ENCODE measurements at places on chromosomes 1 and 21.

GRCh38 chr1:232969799-232970198 is 19.4 kb downstream of the NTPCR start:
- no peak for DNase-seq
- peak overlapping the region; percentile 81 for H3K27ac ChIP-seq
- H3K27me3 ChIP-seq, result no peaks in the 10 kb centered on the region
- peaks cover 15% of the 10 kb centered on the region for H3K4me1 ChIP-seq
- H3K4me3 ChIP-seq, result no peak overlapping the region

- H3K36me3 ChIP-seq, result no peaks in the 10 kb centered on the region
- H3K4me1 ChIP-seq, result no peaks in the 10 kb centered on the region
These were observed 196.0 kb downstream of the FMN2 start for GRCh38 chr1:240287722-240288121.

DNA sequence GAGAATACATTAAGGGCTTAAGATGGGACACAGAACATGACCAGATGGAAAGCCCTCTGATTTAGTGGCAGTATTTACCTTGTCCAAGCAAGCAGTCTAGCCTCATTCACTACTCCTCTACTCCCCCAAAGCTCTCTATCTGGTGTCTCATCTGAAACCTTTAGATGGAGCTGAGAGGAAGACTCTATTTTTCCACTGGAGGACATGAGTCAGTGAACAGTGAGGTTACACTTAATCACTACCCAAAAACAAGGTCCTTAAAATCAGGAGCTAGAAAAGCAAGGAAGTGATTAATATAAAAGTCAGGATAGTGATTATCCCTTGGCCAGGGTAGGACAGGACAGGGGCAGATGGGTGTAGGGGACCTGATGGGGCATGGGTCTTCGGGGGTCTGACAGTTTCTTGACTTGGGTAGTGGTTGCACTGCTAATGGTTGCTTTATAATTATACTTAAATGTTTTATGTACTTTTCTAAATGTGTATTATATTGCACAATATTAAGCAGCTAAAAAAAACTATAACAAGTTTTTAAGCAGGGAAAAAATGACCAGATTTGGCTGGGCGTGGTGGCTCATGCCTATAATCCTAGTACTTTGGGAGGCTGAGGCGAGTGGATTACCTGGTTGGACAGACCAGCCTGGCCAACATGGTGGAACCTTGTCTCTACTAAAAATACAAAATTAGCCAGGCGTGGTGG is 3.0 kb downstream of the PTPN22 start:
- H3K27ac ChIP-seq, result no peak overlapping the region
- peaks cover 5% of the 10 kb centered on the region for H3K27me3 ChIP-seq
- H3K4me3 ChIP-seq, result no peak overlapping the region
- H3K36me3 ChIP-seq, result no peaks in the 10 kb centered on the region
- peaks cover 14% of the 10 kb centered on the region for H3K4me1 ChIP-seq
- no peak for DNase-seq

- DNase-seq, result no peak
- H3K36me3 ChIP-seq, result peaks cover 5% of the 10 kb centered on the region
- H3K4me3 ChIP-seq, result no peak overlapping the region
- H3K27me3 ChIP-seq, result peaks cover 4% of the 10 kb centered on the region
- no peak overlapping the region for H3K27ac ChIP-seq
These were observed 488.5 kb upstream of the RUNX1 start for GRCh38 chr21:35537604-35538003.

GRCh38 chr1:159804924-159805323 is 2.8 kb downstream of the FCRL6 start:
- no peak overlapping the region for H3K4me3 ChIP-seq
- H3K27ac ChIP-seq, result no peak overlapping the region
- DNase-seq, result no peak
- peaks cover 74% of the 10 kb centered on the region for H3K27me3 ChIP-seq
- H3K36me3 ChIP-seq, result no peaks in the 10 kb centered on the region

DNA sequence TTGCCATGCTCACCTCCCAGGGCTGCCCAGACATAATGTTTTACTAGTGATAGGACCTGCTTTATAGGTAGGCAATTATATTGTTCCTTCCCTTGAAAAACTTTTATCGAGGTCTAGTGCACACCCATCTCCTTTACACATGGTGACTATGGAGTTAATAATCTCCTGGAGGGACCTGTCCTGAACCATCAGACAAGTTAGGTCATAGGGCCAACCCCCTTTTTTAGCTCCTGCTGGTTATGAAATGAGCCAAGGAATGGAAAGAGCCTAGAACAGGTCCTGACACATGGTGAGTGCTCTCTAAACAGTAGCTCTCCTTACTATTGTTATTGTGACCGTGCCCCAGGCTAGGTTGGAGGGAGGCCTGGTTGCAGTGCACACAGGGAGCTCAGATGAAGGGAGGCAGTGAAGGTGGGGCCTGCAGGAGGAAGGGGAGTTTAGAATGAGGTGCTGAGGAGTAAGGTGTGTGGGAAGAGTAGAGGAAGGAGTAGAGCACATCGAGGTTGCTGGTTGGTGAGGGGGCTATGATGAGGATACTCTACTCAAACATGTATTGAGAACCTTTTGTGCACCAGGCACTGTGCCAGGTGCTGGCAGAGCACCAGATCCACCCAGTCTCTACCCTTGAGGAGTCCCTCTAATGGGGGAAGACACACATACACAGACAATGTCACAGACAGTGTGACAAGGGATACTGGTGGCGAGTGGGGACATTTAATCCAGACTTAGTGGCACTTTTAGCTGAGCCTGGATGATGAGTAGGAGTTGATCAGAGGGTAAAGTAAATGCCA is 14.1 kb upstream of the LMNA start:
- peaks cover 77% of the 10 kb centered on the region for H3K4me1 ChIP-seq
- H3K27me3 ChIP-seq, result peaks cover under 1% of the 10 kb centered on the region
- peak overlapping the region; percentile 66 for H3K27ac ChIP-seq
- H3K36me3 ChIP-seq, result peaks cover 29% of the 10 kb centered on the region
- no peak for DNase-seq
- H3K4me3 ChIP-seq, result no peak overlapping the region

DNA sequence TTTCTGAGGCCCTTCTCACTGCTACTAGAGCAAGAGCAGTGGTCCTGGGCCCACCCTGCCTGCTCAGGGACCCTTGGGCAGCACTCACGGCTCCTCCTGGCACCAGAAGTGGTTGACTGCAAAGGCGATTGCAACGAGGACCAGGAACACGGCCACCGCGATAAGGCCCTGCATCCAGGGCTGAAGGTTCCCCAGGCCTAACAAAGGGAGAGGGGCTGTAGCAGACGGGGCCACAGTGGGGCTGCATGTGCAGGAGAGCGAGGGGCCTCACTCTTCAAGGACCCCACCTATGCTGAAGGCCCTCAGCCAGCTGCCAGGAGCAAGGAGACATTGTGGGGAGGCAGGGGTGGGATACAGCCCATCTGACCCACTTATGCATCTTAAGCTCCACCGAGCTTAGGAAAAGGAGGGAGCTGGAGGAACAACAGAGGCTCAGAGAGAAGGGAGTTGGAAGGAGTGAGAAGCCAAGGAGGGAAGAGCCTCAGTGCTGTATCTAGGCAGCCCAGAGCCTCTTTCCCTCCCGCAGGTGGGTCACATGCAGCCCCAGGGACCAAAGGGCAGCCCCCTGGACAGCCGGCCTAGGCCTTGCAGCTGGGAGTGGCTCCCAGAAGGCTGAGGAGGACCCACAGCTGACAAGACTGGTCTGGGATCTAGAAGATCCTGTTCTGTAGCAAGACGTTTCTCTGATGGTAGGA is 2.5 kb downstream of the PDZK1IP1 start:
- H3K4me1 ChIP-seq, result peaks cover 10% of the 10 kb centered on the region
- H3K27ac ChIP-seq, result no peak overlapping the region
- no peak overlapping the region for H3K4me3 ChIP-seq
- no peak for DNase-seq
- no peaks in the 10 kb centered on the region for H3K36me3 ChIP-seq

GRCh38 chr1:85172684-85173337 is 28.0 kb downstream of the SYDE2 start:
- H3K36me3 ChIP-seq, result no peaks in the 10 kb centered on the region
- H3K27ac ChIP-seq, result no peak overlapping the region
- DNase-seq, result no peak
- H3K27me3 ChIP-seq, result no peaks in the 10 kb centered on the region
- no peaks in the 10 kb centered on the region for H3K4me1 ChIP-seq

DNA sequence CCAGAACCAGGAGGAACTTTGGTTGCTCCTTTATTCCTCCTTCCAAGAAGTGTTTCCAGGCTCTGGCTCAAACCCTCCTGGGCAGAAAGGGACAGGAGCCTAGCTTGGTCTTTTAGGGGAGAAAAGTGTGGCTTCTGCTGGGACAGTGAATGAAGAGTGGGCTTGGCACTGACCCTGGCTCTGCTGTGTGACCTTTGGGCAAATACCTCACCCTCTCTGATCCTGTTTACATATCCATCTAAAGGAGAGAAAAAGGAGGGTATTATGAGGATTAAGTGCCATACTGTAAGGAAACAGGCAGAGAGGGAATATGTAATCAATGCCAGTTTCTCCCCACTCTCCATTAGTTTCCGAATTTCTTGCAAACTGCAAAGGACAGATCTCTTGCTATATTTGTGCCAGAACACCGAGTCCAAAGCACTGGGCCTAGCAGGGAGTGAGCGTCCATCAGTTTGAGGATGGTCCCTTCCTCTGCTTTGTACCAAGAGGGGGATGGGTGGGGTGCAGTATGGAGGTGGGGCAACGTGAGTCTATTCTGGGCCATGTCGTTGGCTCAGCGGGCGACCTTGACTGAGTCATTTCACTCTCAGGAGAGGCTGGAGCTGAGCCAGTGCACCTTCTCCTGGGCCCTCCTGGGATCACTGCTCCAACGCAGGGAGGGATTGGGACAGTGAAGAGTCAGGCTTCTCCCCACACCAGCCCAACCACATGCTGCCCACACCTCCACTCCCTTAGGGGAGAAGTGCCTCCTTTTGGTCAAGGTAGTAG is 38.4 kb downstream of the IGSF21 start:
- H3K4me3 ChIP-seq, result no peak overlapping the region
- H3K36me3 ChIP-seq, result no peaks in the 10 kb centered on the region
- no peak for DNase-seq
- peaks cover 27% of the 10 kb centered on the region for H3K4me1 ChIP-seq
- H3K27ac ChIP-seq, result no peak overlapping the region
- peaks cover 24% of the 10 kb centered on the region for H3K27me3 ChIP-seq

GRCh38 chr1:81554108-81554507 is 246.6 kb upstream of the ADGRL2 start:
- peaks cover 64% of the 10 kb centered on the region for H3K4me1 ChIP-seq
- H3K27me3 ChIP-seq, result no peaks in the 10 kb centered on the region
- no peak overlapping the region for H3K27ac ChIP-seq
- H3K4me3 ChIP-seq, result no peak overlapping the region
- no peaks in the 10 kb centered on the region for H3K36me3 ChIP-seq
- no peak for DNase-seq

DNA sequence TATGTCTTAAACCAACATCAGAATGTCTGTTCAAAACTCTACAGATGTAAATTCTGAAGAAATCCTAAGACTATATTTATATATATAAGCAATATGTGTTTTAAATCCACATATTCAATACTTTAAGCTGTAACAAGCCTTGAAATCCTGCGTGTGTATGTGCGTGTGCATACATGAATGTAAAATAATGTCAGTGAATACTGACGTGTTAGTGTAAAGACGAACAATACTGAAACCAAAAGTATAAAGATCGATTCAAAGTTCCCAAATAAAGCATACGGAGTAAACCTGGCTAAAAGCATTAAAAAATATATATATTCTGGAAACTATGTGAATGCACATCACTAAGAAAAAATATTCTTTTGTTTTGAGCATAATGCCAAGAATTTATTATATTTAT is 668.6 kb upstream of the NCAM2 start:
- no peak overlapping the region for H3K4me3 ChIP-seq
- H3K4me1 ChIP-seq, result no peaks in the 10 kb centered on the region
- H3K36me3 ChIP-seq, result no peaks in the 10 kb centered on the region
- H3K27me3 ChIP-seq, result no peaks in the 10 kb centered on the region

GRCh38 chr21:16073586-16073985 is 343.8 kb downstream of the USP25 start:
- H3K4me1 ChIP-seq, result peaks cover 21% of the 10 kb centered on the region
- no peaks in the 10 kb centered on the region for H3K36me3 ChIP-seq
- H3K4me3 ChIP-seq, result no peak overlapping the region
- no peak for DNase-seq
- H3K27me3 ChIP-seq, result no peaks in the 10 kb centered on the region

DNA sequence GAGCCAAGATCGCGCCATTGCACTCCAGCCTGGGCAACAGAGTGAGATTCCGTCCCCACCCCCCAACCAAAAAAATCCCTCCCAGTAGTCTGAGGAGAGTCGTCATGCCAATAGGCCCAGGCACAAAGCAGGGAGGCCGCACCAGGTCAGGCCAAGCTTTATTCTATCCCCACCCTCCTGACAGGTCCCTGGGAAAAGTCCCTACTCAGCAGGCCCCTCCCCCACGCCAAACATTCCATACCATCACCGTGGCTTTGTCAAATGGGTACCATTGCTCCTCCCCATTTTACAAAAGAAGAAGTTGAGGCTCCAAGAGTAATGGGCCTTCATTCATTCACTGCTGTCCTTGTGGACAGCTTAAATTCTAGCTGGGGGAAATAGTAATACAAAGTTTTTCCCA is 5.3 kb downstream of the GPR3 start:
- no peaks in the 10 kb centered on the region for H3K36me3 ChIP-seq
- H3K4me1 ChIP-seq, result peaks cover 76% of the 10 kb centered on the region
- no peak for DNase-seq
- no peak overlapping the region for H3K27ac ChIP-seq

DNA sequence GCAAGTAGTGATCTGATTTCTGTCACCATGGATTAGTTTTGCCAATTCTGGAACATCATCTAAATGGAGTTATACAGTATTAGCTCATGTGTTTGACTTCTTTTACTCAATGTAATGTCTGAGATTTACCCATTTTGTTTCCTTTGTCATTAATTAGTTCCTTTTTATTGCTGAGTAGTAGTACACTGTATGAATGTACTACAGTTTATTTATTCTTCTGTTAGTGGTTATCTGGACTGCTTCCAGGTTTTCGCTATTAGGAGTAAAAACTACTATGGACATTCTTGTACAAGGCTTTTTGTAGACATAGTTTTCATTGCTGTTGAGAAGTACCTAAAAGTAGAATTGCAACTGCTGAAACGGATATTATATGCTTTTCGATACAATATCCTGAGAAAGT is 14.1 kb downstream of the SUCO start:
- no peak overlapping the region for H3K27ac ChIP-seq
- no peaks in the 10 kb centered on the region for H3K27me3 ChIP-seq
- no peaks in the 10 kb centered on the region for H3K36me3 ChIP-seq

- no peak overlapping the region for H3K27ac ChIP-seq
- H3K36me3 ChIP-seq, result no peaks in the 10 kb centered on the region
These were observed 2129.8 kb downstream of the NCAM2 start for GRCh38 chr21:23127973-23128372.

- H3K27ac ChIP-seq, result no peak overlapping the region
- peaks cover 12% of the 10 kb centered on the region for H3K36me3 ChIP-seq
- H3K4me3 ChIP-seq, result no peak overlapping the region
- peaks cover under 1% of the 10 kb centered on the region for H3K27me3 ChIP-seq
- H3K4me1 ChIP-seq, result peaks cover 38% of the 10 kb centered on the region
These were observed 86.8 kb downstream of the KIF26B start for GRCh38 chr1:245241526-245242130.

DNA sequence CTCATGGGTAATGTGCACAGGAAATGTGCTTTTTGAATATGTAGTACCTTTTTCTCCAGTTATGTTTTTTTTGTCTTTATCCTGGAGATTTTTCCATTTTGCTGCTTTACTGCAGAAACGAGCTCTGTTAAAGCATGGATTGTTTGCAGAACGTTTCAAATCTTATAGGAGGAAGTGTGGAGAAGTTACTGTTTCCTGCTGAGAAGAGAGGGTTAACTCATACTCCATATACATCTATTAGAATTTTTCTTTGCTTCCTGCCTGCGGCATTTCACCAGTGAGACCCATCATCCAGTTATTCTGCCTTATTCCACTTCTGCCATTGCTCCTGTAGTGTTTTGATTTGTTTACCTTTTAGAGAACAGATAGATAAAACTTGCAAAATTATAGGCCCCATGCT is 2.0 kb downstream of the RPRD2 start:
- H3K4me1 ChIP-seq, result peaks cover 34% of the 10 kb centered on the region
- peak overlapping the region; percentile 96 for H3K4me3 ChIP-seq
- no peak for DNase-seq
- peak overlapping the region; percentile 100 for H3K27ac ChIP-seq
- H3K36me3 ChIP-seq, result peaks cover 19% of the 10 kb centered on the region

Data from nephron progenitor cell (in vitro differentiated cells).